Activated CD8-positive, alpha-beta T cell treated with anti-CD3 and anti-CD28 coated beads, Interleukin-2, amount 10 ng/mL, durations not matched to agents 7 days and 5 days (primary cell): ENCODE measurements at places on chromosomes 5 and 9. TPM values are rescaled to one million over a fixed set of nuclear protein-coding genes. Genes with fewer than 3 reads are reported as not detected.

- no peak for DNase-seq
These were observed 203.7 kb downstream of the NXNL2 start for GRCh38 chr9:88738709-88739108.

GRCh38 chr5:177271113-177271512 is 32.4 kb downstream of the RAB24 start:
- no peak for DNase-seq

- peak; percentile 35 for DNase-seq
These were observed 318.3 kb upstream of the ITGA1 start for GRCh38 chr5:52469420-52469819.

DNA sequence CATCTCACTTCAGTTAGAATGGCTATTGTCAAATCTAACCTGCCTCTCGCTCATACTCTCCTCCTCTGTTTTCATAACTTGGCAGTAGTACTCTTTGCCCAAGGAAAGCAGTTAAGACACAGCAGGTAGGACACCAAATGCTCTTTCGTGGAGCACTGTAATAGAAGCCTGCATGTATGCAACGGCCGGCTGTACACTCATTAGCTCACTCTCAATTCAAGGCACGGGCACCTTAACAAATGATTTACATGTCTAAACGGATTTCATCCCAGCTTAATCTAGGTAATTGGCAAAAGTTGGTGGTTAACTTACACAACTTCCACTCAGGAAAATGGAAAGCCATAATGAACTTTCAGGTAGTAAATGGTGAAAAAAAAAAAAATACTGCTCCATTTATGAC is 14.9 kb downstream of the DEPDC1B start:
- DNase-seq: no peak

- no peak for DNase-seq
These were observed 111.0 kb downstream of the DPYSL3 start for GRCh38 chr5:147398860-147399259.

DNA sequence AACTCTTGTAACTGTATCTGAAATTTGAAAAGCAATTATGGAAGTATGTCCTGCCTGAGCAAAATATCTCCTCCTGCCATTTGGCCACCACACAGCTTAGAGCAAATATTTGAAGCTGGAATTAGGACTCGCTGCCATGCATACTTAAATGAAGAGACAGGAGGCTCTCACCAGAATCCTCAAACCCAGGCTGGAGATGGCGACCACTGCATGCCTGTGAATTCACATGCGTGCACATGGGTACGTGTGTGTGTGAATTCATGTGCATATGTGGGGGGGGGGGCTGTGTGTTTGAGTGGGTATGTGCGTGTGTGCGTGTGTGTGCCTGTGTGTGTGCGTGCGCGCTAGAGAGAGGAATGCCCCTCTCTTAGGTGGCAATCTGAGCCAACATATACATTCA is 84.1 kb upstream of the IRX1 start:
- DNase-seq: no peak

DNA sequence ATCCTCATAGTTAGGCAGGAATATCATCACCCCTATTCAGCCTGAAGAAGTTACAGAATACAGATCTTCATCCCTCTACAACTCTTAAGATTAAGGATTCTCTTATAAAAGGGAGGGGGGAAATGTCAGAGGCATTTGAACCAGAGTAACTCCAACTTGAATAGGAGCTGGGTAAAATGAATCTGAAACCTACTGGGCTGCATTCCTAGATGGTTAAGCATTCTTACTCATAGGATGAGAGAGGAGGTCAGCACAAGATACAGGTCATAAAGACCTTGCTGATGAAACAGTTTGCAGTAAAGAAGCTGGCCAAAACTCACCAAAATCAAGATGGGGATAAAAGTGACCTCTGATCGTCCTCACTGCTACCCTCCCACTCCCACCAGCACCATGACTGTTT is 14.4 kb downstream of the FREM1 start:
- DNase-seq: no peak

GRCh38 chr5:146440870-146441495 is 6.2 kb upstream of the TCERG1 start:
- DNase-seq: no peak

DNA sequence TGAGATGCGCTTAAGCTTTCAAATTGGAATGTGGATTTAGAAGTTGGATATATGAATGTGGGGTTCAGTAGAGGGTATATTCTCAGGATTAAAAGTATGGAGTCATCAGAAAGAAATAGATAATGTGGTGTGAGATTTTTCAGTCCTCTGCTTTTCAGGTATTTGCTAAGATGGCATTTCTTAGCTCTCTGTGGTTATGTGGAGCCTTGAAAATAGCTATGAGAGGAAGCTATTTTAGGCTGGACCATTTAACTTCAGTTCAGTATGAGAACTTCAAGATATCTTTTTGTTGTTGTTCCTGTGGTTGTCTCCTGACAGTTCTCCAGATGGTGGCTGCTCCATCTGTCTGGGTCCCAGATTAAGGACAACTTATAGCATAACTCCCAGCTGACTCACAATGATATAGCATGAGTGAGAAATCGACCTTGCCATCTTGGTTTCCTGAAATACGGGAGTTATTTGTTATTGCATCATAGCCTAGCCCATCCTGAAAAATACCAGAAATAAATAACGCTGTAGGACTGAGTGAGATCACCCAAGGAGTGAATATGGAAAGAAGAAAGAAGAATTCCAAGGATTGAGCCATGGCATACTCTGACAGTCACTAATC is 461.5 kb downstream of the ANXA1 start:
- DNase-seq: no peak

DNA sequence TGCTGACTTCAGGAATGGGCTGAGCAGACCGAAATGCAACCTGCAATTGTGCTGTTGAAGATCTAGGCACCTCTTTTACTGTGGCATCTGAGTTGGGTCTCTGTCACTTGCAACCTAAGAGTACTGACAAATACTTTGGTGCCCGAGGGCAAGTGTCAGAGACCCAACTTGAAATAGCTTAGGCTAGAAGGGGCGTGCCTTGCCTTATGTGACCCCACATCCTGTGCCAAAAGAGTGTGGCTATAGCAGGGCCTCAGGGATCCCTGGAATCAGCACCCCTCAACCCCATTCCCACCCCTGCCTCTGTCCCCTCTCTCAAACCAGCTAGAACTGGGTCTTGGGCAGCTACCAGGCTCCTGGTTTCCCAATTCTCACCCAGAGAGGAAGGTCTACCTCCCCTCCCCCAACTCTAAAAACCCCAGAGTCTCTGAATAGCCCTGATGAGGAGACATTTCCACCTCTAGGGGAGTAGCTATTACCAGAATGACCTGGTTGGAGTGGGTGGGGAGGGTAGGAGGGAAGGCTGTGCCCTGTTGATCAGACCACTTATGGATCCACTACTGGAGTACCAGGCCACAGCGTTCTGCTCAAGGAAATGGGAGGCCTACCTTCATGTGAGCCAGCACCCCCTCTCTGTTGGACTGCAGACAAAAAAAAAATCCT is 17.5 kb downstream of the RAI14 start:
- no peak for DNase-seq

DNA sequence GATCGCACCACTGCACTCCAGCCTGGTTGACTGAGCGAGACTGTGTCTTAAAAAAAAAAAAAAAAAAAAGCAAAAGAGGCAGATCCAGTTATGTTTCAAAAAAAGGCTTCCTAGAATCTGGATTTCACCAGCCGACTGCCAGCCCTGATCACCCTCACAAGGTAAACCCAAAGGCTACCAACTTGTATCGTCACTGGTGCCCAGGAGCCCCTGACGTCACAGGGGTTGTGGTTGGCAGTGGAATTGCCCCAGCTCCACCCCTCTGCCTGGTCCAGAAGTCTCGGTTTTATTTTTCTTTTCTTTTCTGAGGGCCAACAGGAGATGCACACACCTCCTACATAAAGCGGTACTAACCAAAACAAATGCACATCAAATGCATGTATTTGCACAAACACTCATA is 6.0 kb upstream of the LMX1B start:
- no peak for DNase-seq

- DNase-seq: no peak
These were observed 62.1 kb downstream of the SEMA5A start for GRCh38 chr5:9483779-9484178.

DNA sequence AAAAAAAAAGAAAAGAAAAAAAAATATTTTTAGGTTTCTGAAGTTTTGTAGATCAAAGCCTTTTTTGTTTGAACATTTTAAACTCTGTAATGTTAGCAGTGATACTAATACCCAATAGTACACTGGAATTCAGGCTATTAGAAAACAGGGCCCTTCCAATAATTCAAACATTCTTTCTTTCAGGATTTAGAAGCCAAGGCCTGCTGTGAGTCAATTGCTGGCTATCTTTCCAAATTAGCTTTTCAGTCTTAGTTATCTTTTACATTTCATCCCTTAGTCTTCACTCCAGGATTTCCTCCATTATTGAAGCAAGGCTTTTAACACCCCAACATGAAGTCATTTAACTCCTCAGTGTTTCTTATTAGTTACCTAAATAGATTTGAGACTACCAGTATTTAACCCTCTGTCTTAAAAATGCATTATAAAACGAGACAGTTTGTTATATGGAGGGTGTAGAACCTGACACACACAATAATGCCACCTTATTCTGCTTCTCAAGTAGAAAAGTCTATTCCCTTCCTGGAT is 951.9 kb upstream of the DMAC1 start:
- DNase-seq: no peak

DNA sequence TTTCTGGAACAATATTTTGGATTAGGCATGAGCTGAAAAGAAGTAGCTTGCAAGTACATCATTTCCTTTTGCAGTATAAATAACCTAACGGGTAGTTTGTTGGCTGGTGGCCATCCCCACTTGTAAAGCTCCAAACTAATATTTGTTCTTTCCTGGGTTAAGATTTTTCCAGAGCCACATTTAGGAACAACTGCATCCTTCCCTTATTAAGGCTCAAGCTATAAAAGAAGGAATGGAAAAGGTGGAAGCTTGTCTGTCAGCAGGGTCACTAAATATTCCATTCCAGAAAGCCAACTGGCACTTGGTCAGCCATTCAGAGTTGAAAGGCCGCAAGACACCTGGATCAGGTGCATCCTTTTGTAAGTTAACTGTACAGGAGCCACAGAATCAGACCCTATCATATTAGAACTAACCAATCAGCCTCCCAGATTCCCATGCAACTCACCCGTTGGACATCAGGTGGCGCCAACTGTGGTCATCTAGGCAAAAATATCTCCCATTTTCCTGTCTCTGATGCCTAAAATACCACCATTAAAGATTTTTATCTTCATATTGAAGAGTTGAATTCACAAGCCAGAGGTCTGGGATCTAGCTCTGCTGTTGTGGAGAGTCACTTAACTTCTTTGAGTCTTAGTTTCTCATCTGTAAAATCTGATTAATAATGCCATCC is 82.9 kb downstream of the PTCD2 start:
- no peak for DNase-seq

DNA sequence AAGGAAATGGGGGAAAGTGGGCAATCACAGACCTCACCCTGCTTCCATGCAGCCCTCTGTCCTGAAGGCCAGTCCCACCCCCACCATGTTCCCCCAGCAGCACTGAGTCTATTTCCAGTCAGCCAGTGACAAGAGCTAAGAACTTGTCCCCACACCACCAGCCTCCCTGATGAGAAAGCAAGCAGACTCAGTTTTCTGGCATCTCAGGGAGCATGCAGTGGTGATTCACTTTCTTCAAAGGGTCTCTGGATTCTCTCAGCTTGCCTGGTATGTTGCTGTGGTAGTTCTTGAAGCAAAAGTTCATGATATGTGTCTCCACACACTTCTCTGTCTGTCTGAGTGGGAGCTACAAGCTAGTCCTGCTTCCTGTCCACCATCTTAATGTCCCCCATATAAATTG is 799.9 kb upstream of the TYRP1 start:
- DNase-seq: no peak

DNA sequence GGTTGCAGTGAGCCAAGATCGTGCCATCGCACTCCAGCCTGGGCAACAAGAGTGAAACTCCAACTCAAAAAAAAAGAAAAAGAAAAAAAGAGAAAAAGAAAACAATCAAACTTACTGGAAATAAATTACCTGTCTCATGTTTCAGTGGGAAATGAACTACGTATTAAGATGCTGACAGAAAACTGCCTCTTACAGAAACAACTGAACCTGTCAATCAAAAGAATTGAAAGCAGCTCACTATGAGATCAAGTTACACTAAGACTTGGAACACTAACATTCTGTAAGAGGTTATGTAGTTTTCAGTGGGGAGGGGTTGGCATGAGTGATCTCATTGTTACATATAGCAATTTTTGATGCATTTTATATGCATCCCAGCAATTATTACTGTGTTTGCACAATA is 64.4 kb upstream of the SPATA31E1 start:
- no peak for DNase-seq

The WDR70 gene
- 35.3 TPM for total RNA-seq

The IRX1 gene
- total RNA-seq: not detected

The ZDHHC11B gene
- not detected for total RNA-seq

The FOXD4L3 gene
- 0.29 TPM for total RNA-seq

The PITX1 gene
- not detected for total RNA-seq
